ENCODE measurements at places on chromosomes 13 and 19. TPM values are rescaled to one million over a fixed set of nuclear protein-coding genes. Genes with fewer than 3 reads are reported as not detected.

- peak; percentile 13 for DNase-seq
Observed at GRCh38 chr13:113393563-113394338, 29.8 kb upstream of the GRTP1 start.

DNA sequence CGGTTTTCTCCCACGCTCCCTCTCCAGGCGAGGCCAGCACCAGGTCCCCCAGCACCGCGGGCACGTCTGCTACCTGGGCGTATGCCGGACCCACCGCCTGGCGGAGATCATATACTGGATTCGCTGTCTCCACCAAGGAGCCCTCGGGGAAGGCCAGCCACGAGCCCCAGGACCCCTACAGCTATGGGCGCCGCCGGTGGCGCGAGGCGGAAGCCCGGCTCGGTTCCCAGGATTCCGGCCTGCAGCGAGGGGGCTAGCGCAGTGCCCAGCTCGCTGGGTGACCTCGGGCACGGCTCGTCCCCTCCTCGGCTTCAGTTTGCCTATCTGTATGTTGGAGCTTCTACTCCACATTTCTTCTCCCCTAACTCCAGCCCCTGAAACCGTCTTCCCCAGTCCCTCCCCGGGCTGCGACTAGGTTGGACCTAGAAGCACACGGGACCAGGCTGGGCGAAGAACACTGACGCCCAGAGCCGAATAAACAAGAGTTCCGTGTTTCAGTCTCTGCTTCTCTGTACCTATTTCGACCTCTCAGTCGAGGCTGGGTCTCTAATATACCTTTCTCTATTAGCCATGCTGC lies 749 bp upstream of the CPT1C start:
- no peak for DNase-seq

The ADGRE3 gene
- not detected for total RNA-seq

The FRY gene
- total RNA-seq: 16.2 TPM

The FGF22 gene
- total RNA-seq: 0.10 TPM

The LGALS7B gene
- total RNA-seq: not detected

DNA sequence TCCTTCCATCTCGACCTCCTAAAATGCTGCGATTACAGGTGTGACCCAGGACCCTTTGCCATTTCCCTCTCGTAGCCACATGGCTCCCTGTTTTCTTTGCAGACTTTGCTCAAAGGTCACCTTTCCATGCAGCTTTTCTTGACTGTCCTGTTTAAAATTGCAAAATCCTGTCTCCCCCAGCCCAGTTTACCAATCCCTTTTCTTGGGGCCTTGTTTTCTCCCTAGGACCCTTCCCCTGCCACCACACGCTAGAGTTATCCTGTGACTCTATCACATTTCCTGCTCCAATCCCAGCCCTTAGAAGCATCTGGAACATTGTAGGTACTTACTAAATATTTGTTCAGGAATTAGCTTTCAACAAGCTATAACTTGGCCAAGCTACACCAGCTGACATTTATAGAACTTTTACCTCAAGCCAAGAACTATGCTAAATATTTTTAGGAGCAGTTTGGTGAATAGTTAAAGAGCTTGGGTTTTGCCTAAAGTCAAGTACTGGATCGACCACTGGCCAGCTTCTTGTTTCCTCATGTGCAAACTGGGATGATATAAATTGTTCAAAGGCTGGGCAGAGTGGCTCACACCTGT lies 9.1 kb upstream of the SERTAD3 start:
- no peak for DNase-seq

DNA sequence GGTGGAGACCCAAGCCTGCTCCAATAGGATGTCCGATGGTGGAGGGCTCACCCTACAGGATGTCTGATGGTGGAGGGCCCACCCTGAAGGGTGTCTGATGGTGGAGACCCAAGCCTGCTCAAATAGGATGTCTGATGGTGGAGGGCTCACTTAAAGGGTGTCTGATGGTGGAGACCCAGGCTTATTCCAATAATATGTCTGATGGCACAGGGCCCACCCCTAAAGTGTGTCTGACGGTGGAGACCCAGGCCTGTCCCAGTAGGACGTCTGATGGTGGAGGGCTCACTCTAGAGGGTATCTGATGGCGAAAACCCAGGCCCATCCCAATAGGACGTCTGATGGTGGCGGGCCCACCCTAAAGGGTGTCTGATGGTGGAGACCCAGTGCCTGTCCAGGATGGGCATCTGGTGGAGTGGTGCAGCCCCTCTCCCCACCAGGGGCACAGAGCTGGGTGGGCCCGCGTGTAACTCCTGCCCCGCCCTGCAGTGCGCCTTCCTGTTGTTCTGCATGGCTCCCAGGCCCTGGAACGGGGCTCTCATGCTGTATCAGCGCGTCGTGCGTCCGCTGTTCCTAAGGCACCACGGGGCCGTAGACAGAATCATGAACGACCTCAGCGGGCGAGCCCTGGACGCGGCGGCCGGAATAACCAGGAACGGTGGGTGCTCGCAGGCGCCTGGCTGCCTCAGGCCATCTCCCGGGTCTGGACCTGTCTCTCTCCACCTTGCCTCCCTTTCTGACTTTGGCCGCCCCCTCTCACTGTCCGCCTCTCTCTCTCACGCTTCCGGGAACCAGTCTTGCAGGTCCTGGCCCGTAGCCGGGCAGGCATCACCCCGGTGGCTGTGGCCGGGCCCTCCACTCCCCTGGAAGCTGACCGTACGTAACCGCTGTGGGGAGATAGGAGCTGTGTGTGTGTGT lies 5.1 kb downstream of the REEP6 start:
- DNase-seq: no peak

DNA sequence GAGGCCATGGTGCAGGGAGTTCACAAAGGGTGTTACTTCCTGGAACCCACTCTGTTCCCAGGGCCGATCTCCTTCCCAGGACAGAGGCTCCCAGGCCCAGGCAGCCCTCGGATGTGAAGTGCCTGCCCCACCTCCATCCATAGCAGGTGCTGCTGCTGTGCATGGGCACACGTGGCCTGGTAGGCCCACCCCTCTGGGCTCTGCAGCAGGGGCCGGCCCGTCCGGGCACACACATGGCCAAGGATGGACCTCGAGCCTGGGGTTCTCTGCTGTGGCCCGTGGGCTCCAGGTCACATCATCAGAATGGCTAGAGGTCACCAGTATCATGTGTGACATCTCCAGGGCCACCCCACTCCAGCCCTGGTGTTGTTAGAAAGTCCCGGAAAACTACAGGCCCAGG lies 71.8 kb downstream of the GADD45B start:
- no peak for DNase-seq

The CRTC1 gene
- total RNA-seq: 0.17 TPM

DNA sequence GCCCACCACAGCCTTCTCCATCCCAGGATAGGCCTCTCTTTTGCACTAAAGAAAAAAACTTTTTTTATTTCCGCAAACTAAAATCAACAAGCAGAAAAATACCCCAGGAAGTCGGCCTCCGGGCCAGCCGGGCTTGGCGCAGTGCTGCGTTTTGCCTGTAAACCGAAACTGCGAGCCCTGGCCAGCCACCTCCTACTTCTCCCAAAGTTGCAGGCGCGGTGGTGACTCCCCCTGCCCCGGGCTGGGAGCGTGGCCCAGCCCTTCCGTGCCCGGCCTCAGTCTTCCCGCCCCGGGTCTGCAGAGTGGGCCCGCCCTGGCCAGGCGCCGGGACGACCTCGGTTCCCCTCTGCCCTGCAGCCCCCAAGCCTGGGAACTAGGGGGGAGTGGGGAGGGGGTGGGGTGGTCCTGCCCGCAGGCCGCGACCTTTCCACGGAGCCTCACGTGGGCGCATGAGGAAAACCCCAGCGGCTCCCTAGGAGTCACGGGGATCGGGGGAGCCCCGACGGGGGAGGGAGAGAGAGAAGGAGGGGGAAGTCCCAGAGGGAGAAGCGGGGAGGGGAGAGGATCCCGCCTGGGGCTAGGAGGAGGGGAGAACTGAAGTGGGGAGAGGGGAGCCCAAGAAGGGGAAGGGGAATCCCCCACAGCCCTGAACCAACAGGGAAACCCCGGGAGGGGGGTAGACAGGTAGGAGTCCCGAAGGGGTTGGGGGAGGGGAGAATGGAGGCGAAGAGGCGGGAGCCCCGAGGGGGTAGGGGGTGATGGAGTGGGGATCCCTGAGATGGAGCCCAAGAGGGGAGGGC lies 3.0 kb downstream of the GADD45B start:
- peak; percentile 66 for DNase-seq

The CASP14 gene
- total RNA-seq: not detected

The URAD gene
- total RNA-seq: not detected

- DNase-seq: no peak
Observed at GRCh38 chr19:39218230-39219007, 14.4 kb upstream of the SYCN start.

GRCh38 chr19:49879243-49879963 lies 1.9 kb downstream of the TBC1D17 start:
- no peak for DNase-seq

GRCh38 chr19:47381653-47382279 lies 32.7 kb downstream of the DHX34 start:
- DNase-seq: no peak

Measured in renal cortical epithelial cell (primary cell).